Globus pallidus (tissue), 1 donor: ENCODE measurements at places on chromosomes 3 and 15.

DNA sequence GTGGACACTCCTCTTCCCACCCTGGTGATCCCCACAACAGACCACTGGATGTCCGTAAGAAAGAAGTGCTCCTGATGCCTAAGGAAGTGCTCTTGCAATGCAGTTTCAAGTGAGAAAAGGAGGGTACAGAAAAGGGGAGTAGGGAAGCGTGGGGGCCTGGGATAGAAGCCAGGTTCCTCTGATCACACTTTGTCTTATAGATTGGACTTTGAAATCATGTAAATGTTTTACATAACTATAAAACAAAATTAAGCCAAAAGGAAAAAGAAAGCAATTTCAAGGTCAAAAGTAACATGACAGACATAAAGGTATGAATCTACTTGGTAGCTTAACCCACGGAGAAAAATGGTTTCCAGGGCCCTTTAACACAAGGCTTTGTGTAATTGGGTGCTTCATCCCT lies 107.3 kb upstream of the TRPM1 start:
- no peak for DNase-seq

DNA sequence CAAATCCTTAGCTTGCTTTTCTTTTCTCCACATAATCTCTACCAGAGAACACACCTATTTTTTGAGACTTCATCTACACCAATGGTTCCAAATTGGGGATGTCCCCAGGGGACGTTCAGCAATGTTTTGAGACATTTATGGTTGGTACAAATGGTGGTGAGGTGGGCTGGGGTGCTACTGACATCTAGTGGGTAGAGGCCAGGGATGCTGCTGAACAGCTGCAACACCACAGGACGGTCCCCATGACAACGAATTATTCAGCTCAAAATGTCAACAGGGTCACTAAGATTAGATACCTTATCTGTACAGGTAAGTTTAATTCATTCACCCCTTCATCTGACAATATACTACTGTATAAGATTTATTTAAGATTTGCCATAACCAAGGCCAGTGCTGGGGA lies 14.4 kb downstream of the GK5 start:
- DNase-seq, result no peak

DNA sequence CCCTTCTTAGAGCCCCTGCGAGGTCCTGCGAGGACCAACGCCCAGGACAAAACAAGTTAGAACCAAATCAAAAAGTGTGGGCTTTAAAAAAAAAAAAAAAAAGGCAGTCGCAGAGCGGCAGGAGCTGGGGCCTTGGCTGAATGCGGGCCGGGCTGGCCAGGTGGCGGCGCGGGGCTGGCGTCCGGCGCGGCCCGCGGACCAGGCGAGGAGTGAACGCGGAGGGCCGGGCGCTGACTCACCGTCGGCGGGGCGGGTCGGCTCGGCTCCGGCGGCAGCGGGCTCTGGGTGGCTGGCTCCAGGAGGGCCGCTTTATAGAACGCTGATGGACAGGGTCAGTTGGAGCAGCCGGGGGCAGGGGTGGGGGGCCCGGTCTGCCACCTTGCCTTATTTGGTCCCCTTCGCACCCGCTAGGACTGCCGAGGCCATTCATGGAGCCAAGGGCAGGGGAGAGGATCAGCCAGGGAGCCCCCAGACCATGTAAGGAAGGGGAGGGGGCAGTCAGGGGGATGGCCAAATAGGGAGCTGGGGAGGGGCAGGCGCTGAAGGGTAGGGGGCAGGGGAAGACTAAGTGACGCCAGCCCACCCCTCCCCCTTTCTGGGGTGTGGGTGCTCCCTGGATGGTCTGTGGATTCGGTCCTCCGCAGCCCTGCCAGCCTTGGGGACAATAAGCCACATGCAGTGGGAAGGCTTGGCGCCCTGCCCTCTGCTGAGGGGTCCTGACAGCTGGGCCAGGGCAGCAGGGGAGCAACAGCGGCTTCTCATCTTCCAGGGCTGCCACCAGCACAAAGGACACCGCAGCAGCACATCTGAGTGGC lies at the start of gene ACTC1:
ACTC1 (minus strand) TSS at position 283 of the 815 bp plus-strand sequence. CDS start 741 bp downstream, outside the sequence.
- DNase-seq, result no peak

- DNase-seq, result no peak
Measured at GRCh38 chr3:117527346-117527745, 817.8 kb downstream of the TUSC7 start.

- no peak for DNase-seq
Measured at GRCh38 chr3:58754074-58754473, 87.5 kb upstream of the FAM3D start.

- peak; percentile 60 for DNase-seq
Measured at GRCh38 chr3:38029400-38030125, at the start of gene PLCD1. TSS of gene PLCD1 (minus strand) at chr3:38029642. CDS start at chr3:38029539, 103 bp downstream.

GRCh38 chr3:167691366-167691765 lies 37.6 kb upstream of the WDR49 start:
- DNase-seq, result no peak

DNA sequence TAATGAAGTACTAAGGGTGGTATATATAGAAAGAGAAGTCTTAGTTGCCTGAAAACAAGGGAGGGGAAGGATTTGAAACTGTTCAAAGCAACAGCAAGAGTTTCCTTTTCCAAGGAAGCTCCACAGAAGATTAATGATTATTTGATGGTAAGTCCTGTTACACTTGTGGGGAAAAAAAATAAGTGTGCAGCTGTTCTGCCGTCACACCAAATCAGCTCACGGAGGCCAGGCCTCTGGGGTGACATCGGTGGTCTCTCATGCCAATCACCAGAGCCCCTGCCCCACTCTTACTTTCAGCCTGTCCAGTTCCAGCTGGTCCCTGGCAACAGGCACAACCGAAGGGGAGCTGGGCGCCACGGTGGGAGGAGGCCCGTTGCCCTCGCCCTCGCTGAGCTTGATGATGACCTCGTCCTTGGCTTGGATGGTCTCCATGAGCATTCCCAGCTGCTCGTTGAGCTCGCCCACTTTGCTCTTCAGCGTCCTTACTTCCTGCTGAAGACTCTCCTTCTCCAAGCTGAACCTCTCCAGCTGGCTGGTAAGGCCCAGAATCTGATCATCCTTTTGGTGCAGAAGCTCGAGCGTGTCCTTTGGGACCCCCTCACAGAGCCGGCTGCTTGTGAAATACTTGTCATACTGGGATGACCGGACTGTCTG lies 53.5 kb downstream of the TBC1D2B start:
- DNase-seq, result no peak

- DNase-seq, result no peak
Measured at GRCh38 chr15:59273234-59273633, 66.6 kb downstream of the LDHAL6B start.
